GM23248 (cell line): ENCODE measurements at places on chromosomes 16 and 17. TPM values are rescaled to one million over a fixed set of nuclear protein-coding genes. Genes with fewer than 3 reads are reported as not detected.

The TPSG1 gene
- not detected in 2 replicates for total RNA-seq

The PRKAR1A gene
- 281 and 287 TPM in 2 replicates for total RNA-seq

The CD300A gene
- not detected in 2 replicates for total RNA-seq

The C16orf86 gene
- 2.1 and 6.6 TPM in 2 replicates for total RNA-seq

The FBXW10 gene
- 0.11 and 0.25 TPM in 2 replicates for total RNA-seq

The OTOA gene
- total RNA-seq: not detected in 2 replicates

The SLC12A3 gene
- total RNA-seq: not detected in 2 replicates

The PRCD gene
- 1.5 and 3.4 TPM in 2 replicates for total RNA-seq

The ZNF423 gene
- 0.13 and 0.43 TPM in 2 replicates for total RNA-seq

DNA sequence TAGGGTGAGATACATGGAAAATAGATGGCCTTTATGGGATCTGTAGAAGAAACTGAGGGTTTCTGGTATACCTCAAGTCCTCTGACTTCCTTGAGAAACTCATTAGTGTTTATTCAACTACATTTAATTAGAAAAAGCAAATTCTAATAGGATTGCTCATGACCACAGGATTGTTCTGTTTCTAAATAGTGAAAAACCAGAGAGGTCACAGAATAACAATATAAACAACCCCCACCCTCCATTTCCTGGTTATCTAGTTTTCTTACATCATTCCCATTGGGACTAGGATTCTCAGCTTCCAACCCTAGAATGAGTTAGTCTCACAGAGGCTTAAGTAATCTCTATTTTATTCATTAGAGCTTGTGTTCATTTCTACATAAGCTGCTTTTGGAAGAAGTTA lies 30.0 kb downstream of the SF3B3 start:
- DNase-seq: peak; percentile 87

DNA sequence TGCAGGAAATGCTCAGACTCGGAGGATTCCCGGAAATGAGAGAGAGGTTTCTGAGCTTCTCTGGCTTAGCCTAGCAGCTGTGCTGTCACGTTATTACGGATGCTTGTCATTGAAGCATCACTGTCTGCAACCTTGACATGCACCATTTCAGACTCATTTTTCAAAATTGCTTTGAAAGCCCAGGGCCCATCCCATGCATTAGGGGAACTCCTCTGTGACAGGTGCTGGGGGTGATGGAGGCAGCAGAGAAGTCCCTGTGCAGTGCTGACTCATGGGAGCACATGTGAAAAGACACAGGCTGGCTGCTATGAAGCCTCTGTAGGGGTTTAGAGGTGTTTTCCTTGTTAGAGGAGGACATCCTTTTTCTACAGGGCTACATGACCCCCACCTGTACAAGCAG lies 214.0 kb upstream of the MPHOSPH6 start:
- no peak for DNase-seq

DNA sequence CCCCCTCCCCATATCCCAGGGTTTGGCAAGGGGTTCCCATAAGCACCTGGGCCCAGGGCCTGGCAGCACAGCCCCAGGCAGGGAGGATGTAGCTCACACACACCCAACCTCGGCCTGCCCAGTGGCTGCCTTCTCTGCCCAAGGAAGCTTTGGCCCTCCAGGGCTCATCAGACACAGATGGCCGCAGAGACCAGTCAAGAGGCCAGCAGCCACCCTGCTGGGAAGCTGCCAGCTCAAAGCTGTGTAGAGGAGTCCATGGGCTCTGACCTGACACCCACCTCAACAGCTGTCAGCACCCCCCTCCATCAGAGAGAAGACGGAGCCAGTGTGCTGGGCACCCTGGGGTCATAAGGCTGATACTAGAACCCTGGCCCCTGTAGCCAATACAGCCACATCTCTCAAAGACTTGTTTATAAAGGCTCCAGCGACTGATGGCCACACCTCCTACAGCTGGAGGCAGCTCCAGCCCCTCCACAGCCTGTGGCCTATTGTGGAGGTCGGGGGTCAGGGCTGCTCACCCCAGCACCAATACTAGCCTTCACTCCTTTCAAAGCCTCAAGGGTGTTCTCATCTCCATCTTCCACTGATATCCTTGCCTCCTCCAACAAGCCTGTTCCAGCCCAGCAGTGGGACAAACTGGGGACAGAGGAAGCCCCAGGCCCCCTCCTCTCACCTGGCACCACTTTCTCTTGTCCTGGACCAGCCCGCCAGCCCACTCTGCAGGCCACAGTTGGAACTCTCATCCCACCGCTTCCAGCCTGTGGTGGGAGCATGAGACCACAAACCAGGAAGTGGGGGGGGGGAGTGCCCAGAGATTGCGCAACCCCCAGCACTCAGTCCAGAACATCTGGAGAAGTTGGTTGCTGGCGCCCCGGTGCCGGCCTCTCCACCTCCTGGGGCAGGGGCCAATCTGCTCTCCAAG lies 2.2 kb upstream of the MPG start:
- peak; percentile 88 for DNase-seq

DNA sequence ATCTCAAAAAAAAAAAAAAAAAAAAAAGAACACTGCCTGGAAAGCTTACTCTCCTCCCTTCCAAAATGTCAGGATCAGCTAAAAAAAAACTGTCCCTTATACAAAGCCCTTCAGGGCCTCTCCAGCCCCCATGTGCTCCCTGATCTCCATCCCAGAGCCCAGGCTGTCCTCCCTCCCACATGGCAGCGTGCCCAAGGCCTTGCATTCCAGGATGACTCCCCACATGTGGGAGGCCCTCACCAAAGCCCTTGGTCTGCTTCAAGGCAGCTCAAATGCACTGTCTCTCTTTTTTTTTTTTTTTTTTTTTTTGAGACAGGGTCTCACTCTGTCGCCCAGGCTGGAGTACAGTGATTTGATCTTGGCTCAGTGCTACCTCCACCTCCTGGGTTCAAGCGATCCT lies 2.3 kb downstream of the FDXR start:
- peak; percentile 73 for DNase-seq

DNA sequence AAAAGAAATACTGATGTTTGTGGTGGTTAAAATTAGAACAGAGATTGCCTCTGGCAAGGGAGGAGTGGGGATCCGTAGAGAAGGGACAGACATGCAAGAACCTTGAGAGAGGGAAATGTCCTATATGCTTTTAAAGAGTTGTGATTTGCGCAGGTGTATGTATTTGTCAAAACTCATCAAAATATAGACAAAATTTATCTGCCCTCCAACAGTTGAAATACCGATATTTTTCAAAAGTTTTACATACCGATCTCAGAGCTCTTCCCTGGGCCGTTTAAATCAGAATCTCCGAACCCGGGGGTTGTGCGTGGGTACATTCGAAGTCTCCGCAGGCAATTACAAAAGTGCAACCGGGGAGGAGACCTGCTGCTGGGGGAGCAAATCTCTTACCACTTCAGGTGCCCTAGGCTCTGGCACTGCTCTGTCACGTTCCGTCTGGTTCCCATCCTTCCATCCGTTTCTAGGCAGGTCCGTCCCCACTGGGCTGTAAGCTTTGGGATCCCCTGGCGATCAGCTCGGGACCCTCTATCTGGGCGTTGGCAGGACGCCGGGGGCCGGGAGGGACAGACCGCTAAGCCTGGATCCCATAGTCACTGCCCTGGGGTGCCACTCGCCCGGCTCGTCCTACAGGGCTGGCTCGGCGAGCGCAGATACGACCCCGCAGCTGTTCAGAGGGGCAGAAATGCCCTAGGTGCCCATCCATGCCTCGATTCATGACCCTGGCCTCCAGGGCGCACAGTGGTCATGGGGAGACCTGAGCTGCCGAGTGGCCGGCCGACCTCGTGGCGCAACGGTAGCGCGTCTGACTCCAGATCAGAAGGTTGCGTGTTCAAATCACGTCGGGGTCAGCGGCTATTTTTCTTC lies 4.2 kb downstream of the BORCS6 start:
- peak; percentile 67 for DNase-seq

GRCh38 chr16:2278956-2279800 lies 11.3 kb upstream of the RNPS1 start:
- no peak for DNase-seq

DNA sequence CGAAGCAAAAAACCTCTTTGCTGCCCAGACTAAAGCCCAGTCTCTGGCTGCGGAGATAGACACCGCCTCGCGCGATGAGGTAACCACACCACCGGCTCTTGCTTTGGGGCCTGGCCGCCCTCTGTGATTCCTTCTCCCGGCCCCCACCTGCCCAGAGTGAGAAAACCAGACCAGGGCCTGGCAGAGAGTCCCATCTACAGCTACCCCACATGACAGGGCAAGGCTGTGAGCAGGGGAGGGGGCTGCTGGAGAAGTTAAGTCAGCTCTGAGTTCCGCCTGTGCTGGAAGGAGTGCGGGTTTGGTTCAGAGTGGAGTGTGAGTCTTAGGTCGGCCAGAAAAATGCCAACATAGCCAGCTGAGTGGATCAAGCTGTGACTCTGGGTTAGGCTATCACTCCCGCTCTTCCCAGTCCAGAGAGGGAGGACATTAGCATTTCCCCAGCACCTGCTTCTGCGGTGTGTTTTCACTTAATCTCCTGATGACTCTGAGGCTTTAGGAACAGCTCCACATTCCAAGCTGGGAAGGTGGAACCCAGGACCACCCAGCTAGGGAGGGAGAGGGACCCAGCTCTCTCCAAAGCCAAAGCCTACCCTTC lies 139.0 kb downstream of the RAB11FIP4 start:
- DNase-seq: no peak

DNA sequence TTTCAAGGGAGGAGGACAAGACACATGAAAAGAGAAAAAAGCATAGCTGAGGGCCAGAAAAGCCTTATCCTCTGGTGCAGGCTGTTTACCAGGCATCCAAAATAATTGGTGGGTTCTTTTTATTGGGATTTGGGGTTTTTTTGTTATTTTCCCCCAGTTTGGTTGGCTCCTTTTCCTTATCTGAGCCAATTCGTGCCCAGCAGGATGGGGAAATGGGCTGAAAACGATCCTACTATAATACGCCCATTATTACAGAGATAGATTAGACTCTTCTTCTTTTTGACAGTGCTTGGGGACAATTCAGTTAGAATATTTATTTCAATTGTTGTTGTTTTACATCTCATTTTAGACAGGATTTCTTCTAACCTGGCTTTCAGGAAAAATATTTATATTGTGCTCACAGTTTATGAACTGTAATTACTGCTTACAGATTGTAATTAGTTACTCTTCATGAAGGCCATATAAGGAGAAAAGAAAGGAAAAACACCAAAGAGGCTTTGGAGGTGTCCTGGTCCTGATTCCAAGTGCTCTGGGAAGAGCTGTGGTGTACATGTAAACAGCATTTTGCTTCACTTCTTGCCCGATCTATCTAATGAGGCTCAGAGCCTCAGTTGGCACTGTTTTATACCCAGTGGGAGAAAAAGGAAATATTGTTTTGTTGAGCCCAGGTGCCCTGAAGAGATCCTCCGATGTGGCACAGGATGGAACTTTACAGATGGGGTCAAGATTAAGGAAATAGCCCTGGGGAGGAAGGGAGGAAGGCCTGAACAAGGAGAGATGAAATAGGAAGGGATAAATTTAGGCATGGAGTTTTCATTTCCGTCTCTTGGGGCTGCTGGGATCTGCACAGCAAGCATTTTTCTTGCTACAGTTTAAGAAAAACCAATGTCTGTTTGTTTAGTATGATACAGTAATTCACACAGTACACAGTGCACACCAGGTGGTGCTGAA lies 611 bp upstream of the ANKRD40 start:
- DNase-seq: peak; percentile 45

GRCh38 chr17:42354956-42355843 lies 33.0 kb downstream of the STAT3 start:
- peak; percentile 79 for DNase-seq

DNA sequence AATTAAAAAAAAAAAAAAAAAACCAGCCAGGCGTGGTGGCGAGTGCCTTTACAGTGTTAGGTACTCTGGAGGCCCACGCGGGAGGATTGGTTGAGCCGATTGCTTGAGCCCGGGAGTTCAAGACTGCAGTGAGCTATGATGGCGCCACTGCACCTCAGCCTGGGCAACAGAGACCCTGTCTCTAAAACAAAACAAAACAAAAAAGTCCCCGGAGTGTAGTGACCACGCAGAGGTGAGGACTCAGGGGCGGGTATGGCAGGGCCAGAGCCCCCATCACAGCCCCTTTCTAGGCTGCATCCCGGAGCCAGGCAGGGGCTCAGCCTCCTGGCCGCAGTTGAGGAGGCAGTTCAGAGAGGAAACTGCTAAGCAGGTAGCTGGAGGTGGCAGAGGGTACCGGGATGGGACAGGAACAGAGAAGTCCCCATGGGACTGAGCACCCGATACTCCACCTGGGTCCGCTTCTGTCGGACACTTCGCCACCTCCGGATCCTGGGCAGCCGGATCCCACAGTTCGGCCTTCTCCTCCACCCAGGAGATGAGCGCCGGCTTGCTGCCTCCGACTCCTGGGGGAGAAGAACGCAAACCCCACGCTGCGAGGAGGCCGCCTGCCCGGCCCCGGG lies 800 bp downstream of the ZNF747 start:
- DNase-seq: peak; percentile 62

- DNase-seq: peak; percentile 51
These were observed 239.9 kb downstream of the PRKCA start for GRCh38 chr17:66542129-66542966.

DNA sequence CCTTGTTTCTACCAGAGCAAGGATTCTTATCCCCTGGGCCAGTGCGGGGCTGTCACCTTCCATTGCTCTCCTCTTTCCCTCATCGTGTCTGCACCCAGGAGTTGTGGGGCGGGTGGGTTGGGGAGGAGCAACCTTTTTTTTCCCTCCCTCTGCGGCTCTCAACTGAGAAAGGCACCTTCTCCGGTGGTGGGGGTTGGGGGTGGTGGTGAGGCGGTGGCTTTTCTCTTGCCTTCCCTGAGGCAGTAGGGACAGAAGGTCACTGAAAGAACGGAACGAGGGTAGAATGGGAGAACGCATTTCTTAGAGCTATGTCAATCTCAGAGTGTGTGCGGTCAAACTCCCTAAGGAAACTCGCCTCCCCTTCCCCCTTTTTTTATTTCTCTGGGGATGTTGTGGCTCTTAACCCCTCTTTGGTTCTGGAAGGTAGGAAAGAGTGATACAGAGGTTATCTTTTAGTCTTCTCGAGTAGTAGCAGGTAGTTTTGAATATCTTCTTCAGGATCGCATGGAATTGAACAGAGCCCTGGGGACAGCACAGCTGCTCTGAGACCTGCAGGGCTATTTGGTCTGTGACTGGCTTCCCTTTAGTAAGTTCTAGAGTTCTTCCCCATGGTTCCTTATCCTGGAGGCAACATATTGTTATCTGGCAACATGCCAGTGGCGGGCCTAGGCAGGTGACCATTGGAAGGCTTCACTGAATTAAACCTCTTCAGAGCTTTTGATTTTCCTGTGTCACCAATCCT lies 994 bp downstream of the CLTC start:
- peak; percentile 68 for DNase-seq

DNA sequence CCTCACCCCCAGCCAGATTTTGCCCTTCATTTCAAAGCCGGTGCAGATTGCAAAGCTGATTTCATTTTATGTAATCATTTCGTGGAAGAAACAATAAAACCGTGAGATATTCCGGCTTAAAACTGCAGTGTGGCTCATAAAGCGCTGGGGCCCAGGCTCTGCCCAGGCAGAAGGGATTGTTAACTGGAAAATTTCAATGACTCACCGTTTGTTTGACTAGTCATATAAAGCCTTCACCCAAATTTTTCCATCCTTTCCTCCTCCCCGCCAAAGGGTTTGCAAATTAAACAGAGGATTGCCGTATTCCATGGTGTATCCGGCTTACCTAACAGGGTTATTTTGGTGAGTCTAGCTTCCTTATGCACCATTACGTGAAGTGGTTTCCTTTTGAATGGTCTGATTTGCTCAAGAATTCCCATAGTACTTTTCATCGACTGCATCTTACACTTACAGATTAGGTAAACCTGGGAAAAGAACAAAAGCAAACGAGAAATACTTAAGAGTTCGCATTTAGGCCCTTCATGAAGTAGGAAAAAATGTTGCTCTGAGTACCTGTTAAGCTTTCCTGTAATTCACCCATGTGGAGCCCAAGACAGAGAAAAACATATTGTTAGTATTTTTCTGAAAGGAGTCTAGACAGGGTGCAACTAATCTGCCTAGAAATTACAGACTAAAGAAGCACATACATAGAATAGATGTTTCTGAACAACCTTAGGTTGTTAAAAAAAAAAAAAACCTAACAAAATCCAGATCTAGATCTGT lies 949 bp upstream of the GSPT1 start:
- DNase-seq: peak; percentile 81
